ENCODE measurements at places on chromosomes 2 and 18.

DNA sequence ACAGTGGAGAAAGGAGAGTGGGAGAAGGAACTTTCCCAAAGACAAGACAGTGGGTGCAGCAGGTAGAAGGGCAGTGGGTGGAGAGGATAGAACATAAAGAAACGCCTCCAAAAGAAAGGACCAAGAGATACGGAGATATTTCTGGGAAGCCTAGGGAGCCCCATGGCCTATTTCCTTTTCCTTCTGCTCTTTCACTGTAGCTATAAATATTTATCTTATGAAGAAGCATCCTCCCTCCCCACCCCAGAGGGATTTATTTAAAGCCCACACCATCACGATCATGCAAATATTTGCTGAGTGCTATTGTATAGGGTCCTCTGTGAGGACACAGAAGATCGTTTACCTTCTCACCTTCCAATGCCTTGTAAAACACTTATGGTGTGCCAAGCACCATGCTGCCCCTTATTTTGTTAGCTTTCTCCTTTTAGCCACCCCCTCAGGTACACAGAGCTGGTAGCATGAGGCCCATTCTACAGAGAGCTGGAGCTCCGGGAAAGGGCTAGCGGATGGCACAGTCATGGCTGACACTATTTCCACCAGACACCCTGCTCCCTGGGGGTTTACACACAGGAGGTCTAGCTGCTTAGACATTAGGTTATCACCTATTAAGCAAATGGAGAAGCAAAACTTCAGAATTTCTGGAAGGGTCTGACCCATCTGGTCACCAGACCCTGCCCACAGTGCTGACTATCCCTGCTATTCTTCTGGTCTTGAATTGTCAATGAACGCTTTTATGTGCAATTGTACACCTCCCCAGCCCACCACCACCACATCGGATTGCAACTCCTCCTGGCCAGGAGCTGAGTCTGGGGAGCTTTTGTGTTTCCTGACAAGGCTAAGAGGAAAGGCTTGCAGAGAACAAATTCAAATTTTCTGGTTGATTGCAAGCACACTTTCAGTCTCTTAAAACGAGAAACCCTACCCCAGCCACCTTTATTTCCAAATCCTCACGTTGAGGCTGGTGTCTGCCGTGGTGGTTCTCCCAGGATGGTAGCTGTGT lies 91.8 kb upstream of the KLF7 start:
- DNase-seq: peak; percentile 74

DNA sequence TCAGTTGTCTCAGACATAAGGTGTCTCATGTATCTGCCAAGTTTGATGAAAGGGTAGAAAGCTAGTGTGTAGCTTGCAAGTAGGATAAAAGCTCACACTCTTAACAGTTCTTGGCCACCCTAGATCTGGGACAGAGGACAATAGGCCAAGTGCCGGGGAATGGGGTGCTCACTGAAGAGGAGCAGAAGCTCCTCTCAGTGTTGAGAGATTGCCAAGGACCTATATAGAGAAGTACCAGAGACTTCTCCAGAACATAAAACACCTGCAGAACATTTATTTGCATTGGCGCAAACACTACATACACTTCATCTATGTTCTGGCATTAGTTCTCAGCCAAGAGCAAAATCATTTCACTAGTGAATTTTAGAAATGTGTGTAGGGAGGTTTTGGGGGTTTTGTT lies 2.9 kb upstream of the GTF3C3 start:
- DNase-seq: no peak

DNA sequence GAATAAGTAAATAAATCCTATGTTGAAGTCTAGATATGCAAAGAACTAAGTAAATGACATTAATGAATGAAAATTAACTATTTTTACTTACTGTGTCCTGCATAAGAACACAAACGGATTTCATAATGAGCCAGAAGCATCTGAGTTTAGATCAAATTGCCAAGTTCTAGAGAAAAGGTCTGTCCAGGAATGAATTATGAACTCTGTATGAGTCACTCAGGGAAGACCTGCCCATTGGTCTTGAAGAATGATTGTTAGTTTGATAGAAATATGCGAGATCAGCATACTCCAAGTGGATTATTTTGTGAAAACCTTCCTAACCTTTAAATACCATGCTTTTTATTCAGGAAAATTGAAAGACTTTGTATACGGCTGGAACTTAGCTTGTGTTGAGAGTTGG lies 189.5 kb downstream of the DOK6 start:
- DNase-seq: no peak

- peak; percentile 89 for DNase-seq
Observed at GRCh38 chr18:76445275-76445674, 49.8 kb downstream of the ZNF516 start.

GRCh38 chr18:2494921-2495320 lies 76.4 kb downstream of the METTL4 start:
- DNase-seq: no peak

- no peak for DNase-seq
Observed at GRCh38 chr2:36965206-36965605, 1.1 kb downstream of the STRN start.

- no peak for DNase-seq
Observed at GRCh38 chr2:147471126-147471525, 373.7 kb upstream of the ACVR2A start.

DNA sequence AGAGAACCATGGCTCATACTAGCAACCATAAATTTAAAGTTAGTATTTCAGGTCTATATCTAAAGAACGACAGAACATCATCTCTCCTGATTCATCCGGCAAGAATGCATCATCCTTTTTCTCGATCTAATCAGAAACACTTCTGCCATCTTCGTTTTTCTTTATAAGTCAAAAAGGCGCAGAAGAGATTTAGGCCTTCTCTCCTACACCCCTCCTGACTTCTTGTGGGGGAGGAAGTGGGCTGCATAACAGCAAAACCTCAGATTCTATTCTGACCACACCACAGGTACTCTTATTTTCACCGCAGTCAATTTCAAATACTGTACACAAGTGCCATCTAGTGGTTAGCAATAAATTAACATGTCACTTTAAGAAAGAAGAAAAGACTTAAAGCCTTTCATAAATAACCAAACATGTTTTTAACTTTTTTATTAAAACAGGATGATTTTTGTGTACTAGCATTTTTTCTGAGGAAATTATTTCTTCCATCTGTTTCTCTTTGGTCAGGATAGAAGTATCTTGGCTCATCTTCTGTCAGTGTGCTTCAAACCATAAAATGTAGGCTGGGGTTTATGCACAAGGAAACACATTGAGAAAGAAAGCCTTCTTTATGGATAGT lies 48.4 kb upstream of the PIK3C3 start:
- DNase-seq: peak; percentile 52

DNA sequence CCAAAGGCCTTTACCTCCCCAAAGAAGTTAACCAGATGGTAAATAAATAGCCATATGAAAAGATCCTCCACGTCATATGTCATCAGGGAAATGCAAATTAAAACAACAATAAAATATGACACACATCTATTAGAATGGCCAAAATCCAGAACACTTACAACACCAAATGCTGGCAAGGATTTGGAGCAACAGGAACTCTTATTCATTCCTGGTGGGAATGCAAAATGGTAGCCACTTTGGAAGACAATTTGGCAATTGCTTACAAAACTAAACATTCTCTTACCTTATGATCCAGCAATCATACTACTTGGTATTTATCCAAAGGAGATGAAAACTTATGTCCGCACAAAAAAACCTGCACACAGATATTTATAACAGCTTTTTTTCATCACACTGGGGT lies 1.3 kb upstream of the TANK start:
- DNase-seq: no peak

DNA sequence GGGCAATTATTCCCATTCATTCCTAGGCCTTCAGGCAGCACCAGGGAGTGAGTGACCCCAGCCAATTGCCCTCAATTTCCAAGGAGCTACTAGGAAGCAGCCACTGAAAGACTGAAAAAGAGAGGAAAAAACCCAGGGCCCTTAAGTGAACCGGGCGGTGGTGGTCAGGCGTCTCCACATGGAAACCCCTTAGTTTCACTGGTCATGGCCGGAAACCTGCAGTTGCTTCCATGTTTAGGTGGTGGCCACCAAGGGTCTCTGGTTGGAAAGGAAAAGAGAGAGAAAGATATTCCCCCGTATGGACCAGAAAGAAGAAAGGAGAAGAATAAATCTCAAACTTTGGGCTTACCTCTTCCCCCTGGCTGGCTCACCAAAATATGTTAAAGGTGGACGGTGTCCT lies 64.9 kb downstream of the GALR1 start:
- no peak for DNase-seq

DNA sequence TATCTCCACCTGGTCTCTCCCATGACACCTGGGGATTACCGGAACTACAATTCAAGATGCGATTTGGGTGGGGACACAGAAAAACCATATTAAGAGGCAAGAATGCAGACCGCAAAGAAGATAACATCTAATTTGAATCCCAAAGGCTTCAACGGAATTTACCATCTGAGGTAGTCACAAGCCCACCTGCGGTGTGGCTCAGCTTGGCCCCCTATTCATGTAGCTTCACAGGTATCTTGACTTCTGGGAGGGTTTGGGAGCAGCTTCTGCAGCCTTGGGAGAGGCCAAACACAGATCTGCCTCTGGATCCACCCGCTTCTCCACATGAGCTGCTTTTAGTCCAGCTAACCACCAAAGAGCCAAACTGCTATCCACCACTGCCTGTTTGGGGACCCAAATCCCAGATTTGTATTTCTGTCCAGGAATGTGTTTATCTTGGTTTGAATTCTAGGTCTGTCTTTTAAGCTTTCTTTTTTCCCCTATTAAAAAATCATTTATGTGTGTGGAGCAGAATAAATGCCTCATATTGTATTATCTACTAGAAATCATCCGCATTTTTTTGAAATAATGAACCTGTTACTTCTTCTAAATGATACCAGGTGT lies 247.6 kb downstream of the DLGAP1 start:
- no peak for DNase-seq

GRCh38 chr2:189022492-189022891 lies 48.3 kb downstream of the COL3A1 start:
- DNase-seq: peak; percentile 57

DNA sequence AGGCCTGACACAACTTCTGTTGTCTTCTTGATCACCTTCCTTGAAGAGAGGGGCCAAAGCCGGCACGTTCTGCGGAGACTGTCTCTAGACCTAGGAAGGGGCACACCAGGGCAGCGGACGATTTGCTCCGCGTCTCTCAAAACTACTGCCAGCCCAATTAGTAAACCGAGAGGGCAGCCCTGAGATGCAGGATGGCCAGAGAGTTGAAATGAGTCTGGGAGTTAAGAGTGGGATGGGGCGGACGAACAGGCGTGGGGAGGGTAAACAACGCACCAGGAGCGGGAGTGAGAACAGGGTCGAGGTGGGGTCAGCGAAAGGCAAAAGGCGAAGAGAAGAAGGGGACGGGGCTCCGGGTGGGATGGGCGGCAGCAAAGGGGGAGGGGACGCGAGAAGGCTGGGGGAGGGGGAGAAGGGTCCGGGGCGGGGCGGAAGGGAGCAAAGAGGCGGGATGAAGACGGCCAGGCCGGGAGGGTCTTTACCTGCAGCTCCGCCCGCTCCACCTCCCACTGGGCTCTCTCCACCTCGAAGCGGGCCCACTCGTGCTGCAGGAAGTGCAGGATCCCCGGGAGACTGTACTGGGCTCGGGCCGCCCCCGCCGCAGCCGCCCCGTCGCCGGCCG lies 476 bp downstream of the STRN start:
- peak; percentile 16 for DNase-seq

- no peak for DNase-seq
Observed at GRCh38 chr2:69279931-69280681, 106.9 kb downstream of the GFPT1 start.

DNA sequence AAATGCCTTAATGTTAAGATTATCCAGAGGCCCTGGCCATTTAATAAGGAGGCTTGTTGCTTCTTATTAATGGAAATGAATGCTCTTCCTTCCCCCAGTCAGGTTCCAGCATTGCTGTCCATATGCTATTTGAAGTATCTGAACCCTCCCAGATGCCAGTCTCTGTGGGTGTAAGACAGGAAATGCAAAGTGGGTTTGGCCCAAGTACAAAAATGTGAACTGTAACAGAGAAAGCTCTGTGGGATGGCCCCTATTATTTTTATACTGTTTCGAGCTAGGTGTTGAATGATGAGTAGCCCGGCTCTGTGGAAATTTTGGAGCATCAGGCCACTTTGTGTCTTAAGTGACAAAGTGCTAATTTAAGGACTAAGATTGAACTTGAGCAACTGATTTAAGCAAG lies 141.0 kb downstream of the UXS1 start:
- DNase-seq: peak; percentile 86

DNA sequence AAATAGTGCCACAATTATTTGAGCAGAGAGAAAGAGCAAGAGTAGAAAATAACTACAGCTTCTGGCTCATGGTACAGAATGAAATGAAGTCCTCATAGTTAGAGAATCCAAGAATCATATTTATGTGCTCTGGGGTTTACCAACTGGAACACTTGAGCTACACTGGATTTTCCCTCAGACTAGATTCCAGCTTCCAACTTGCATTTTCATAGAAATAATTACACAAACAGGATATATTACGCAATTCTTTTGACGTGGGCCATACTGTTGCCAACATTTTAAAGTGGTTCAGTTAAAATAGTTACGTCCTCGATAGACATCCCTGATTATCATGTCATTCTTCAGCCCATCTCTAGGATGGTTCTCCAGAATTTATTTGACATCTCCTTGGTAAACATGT lies 129.2 kb downstream of the ETAA1 start:
- DNase-seq: no peak
